ENCODE measurements at places on chromosomes 12 and 14.

GRCh38 chr12:28569698-28570411, 379.6 kb downstream of the CCDC91 start:
- DNase-seq, result no peak

GRCh38 chr12:124586756-124587155, 19.3 kb upstream of the NCOR2 start:
- DNase-seq, result no peak

DNA sequence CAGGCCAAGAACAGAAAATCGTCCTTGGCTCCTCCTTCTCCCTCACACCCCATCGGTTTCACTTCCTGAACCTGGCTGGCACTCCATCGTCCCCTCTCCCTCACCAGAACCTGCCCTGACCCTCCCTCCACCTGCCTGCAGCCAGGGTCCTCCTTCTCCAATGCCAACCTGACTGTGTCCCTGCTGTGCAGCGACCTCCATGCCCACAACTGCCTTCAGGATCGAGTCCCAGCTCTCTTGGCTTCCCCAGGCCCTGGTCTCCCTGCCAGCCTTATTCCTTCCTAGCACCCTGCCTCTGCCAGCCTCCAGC, 19.8 kb downstream of the HVCN1 start:
- no peak for DNase-seq

DNA sequence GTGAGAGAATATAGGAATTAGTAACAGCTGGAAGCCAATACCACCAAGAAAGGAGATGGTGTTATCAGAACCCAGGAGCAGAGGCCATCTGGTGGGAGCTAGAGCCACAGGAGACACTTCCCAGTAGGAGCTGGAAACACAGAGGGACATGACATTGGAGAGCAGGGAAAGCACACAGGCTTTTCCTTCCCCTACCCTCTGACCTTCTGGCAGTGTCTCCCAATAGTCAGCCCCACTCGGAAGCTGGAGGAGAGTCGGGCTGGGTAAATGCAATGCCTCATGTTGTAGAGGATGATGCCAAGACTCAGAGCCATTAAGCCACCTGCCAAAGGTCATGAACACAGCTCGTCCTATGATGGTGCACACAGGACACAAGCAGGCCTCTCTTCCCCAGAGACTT, 538.5 kb downstream of the BCL11B start:
- no peak for DNase-seq

DNA sequence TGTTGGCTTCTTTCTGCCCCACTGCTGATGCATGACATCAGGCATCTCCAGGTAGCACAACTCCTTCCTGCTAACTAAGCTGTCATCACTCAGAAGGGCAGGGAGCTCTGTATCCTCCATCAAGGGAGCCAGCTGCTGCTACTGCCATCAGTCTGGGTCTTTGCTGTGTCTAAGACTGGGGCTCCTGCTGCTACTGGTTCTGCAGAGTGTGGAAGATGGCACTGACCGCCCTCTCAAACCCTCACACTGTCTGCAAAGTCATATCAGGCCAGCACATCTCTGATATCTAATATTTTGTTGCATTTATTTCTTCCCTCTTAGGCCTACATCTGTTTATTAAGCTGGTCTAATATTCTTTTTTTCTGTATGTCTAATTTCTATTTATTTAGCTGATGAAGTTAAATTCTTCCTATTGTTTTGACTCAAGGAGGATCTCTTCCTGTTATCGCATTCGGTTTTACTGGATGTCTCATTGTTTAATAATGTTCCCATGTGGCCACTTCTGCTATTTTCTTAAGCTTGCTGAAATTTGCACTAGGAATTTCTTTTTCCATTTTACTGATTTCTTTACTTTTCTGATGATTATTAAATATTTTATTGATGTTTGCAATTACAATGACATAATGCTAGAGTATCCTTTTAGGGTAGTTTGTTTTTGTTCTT, 7.6 kb upstream of the E2F7 start:
- no peak for DNase-seq

- no peak for DNase-seq
Measured at GRCh38 chr14:26974965-26975364, 377.1 kb upstream of the NOVA1 start.

DNA sequence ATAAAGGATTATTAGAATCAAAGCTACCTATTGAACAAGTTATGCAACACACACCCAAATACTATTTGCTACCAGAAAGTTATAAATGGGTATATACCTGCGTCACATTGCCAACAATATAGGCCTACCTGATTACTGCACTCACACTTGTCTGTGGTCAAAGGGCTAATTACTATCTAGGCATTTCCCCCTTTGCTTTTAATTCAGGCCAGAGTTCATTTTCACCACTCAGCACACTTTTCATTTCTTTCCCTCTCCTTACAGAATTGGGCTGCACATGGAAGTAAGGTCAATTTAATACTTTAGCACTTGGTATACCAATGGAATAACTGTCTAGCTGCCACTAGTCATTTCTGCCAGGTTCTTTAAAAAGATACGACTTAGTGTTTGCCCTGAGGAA, 1.7 kb downstream of the SOS2 start:
- DNase-seq, result no peak

- DNase-seq, result no peak
Measured at GRCh38 chr12:129826273-129826672, 77.6 kb downstream of the TMEM132D start.

GRCh38 chr12:93622485-93622884, 50.0 kb downstream of the SOCS2 start:
- no peak for DNase-seq

- DNase-seq, result no peak
Measured at GRCh38 chr14:32693114-32693513, 245.6 kb upstream of the NPAS3 start.

DNA sequence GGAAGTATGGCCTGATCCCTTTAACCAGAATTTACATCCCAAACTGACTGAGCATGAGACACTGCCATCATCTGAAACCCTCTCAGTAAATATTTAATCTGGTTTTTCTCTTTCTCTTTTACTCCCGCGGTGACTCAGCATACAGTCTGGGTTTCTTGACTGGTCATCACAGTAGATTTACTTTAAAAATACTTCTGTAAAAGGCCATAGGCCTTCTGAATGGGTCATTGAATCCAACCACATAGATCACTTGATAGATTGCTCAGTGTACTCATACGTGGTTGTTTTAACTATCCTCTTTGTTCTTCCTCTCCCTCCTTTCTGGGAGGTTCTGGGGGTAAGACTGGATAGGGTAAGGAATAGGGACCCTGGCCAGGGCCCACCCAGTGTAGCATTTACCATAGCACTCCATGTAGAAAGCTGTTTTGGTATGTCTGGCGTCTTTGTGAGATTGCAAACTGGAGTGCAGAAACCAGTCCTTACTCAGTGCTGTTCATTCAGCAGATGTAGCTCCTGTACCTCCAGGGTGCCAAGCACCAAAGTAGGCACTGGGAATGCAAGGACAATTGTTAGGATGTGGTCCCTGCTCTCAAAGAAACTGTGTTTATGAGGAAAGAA, 165.7 kb downstream of the SRGAP1 start:
- no peak for DNase-seq

DNA sequence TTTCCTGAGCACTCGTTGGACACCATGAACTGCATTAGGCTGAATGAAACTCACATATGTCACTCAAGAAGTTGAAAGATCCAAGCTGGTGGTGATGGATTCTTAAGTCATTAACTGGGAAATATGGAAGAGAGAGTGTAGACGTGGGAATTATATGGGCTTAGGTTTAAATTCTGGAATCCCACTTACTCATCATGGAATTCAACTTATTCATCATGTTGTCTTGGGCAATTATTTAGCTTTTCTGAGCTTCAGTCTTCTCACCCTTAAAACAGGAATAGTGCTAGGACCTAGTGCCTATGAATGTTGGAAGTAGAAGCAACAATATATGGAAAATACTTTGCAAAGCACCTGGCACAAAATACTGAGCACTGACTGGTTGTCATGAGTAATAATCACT, 292.4 kb upstream of the TBX3 start:
- DNase-seq, result no peak

DNA sequence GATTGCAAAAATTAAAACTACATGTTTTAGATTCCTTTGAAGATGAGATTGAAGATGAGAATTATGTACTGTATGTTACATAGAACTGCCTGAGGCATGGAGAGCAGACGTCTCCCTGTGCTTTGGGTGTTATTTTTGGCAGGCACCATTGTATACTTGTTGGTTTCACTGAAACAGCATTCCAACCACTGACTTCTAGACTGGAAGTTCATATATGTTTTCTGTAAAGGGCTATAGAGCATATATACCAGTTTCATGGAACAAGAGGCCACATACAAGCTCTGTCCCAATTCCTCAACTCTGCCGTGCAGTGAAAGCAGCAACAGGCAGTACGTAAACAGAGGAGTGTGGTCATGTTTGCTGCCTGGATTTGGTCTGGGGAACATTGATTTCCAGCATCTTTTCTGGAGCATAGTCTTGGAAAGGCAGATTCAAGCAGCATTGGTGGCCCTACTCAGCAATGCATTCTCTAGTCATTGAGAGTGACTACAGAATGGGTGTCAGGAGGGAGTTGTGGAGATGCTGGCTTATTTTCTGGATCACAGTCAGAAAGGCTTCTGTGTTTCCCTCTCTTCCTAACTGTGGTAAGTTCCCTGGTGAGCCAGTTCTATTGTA, 57.6 kb upstream of the CNTN1 start:
- no peak for DNase-seq
